ENCODE measurements at places on chromosomes 1 and 21.
A peak's percentile ranks its signal among the peaks of the same experiment; 100 is the strongest.

DNA sequence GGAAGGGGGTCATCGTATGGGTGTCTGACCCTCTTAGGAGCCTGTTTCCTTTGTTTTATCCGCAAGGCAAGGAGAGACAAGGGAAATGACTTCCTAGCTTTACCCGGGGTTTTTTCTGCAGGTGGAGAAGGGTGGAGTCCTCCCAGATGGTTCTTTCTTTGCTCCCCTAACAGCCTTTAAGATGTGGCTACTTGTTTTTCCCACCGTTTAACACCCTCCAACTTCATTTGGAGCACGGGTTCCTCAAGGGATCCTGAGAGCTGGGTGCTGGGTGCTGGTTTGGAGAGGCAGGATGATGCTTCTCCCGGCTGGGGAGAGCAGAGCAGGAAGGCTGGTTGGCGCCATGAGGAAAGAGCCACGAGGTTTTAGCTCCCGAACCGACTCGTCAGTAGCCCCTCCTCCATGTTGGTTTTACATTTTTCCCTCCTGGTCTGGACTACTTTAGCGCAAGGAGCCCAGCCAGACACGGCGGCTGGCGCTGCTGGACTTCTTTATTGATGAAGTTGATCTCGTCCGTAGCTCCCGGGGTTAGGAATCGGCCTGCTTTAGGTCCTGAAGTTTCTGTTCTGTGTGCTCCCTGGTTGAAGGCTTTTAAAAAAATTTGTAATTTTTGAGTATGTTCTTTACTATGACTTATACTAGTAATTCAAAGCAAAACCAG is 1.4 kb downstream of the UCK2 start:
- DNase-seq, result peak; percentile 92

DNA sequence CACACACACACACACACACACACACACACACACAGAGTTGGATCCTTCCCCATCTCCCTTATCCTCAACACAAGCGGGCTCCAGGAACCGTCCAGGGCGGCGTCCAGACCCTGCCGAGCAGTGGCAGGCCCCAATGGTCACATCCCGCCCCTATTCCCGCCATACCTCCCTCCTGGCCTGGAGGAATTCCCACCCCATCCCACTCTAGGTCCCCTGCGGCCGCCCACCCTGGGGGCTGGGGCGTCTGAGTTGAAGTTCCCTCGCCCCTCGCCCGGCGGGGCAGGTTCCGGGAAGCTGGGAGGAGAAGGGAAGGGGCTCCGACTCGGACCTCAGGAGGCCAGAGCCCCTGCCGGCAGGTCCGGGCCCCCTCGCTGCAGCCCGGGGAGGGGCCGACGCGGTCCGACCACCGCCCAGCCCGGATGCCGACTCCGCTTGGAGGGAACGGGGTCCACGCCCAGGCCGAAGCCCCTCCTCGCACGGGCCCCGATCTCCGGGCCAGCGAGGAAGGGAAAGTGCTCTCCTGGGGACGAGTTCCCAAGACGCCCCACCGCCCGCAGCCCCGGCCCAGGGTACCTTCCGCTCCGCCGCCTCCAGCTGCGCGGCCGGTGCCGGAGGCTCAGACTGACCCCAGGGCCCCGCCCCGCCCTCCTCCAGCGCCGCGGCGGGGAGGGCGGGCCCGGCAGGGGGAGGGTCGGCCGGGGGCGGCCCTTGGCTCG is at the start of gene RHOC:
Gene RHOC (minus strand): TSS at position 623 of the 716 bp plus-strand sequence. CDS start 3,328 bp downstream, outside the sequence.
- DNase-seq, result peak; percentile 80

DNA sequence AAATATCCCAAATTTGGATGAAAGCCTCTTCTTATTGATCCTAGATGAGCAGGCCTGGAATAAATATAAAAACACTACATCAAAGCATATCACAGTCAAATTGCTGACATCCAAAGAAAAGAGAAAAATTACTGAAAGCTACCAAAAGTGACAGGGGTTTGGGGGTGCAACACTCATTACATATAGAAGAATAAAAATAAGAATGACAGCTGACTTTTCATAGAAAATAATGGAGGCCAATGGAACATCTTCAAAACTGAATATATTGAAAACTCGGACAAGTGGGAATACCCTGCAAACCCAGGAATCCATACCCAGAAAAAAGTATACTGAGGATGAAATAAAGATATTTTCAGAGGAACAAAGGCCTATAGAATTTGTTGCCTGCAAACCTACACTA is 84.0 kb downstream of the FOXJ3 start:
- DNase-seq, result no peak

DNA sequence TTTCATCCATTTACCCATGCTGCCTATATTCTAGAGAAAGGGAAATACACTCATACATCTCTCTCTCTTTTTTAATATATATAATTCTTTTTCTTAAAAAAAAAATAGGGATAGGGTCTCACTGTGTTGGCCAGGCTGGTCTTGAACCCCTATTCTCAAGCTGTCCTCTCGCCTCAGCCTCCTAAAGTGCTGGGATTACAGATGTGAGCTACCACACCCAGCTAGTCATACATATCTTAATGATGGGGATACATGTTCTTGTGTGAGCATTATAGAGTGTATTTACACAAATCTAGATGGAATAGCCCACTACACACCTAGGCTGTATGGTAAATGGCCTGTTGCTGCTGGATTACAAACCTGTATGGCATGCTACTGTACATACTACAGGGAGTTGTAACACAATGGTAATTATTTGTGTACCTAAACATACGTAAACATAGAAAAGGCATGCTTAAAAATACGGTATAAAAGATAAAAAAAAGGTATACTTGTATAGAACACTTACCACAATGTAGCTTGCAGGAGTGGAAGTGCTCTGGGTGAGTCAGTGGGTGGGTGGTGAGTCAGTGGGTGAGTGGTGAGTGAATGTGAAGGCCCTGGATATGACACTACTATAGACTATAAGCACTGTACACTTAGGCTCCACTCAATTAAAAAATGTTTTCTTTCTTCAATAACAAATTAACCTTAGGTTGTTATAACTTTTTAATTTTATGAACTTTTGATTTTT is 72.9 kb downstream of the IVNS1ABP start:
- DNase-seq, result peak; percentile 92

- peak; percentile 30 for DNase-seq
Measured at GRCh38 chr1:183094351-183094750, 71.1 kb downstream of the LAMC1 start.

- DNase-seq, result no peak
Measured at GRCh38 chr1:30893776-30894507, 14.6 kb downstream of the SDC3 start.

- DNase-seq, result no peak
Measured at GRCh38 chr1:234907940-234908405, 220.7 kb downstream of the TOMM20 start.

GRCh38 chr1:201774983-201775344 is 54.0 kb upstream of the IPO9 start:
- no peak for DNase-seq

- peak; percentile 84 for DNase-seq
Measured at GRCh38 chr1:206898089-206898914, 1.1 kb downstream of the IL24 start.

DNA sequence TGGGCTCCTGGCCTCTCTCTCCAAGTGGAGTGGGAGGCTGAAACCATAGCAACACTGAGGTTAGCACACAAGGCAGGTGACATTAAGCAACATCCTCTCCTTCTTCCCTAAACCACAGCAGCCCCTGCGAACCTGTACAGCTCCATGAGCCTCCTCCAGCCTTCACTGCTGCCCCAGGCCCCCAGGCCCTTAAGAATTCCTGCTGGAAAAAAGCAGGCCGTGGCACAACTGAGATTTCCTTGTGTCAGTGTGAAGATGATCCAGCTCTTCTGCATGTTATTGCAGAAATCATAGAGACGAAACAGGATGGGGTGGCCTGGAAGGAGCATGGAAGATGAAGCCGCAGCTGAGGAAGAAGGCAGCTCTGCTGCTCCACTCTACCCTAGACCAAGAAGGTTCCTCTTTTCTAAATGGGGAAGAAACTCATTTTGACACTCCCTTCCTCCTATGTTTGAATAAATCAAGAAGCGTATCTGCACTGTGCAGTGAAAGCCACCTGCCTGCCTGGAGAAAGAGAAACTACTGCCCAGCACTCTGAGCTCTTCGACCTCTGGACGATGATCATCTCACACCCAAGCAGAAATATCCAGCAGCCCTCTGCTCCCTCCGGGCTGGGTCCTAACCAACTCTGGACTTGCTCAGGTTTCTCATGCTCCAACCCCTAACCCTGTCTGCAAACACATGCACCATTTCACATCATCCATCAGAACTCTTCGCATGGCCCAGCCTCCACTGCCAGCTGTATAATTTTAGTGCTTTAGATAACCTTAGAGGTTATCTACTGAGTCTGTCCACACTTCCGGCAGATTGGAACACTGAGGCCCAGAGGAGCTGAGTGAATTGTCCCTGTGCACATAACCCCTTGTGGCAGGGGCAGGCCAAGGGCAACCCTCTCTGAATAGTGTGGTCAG is 20.7 kb downstream of the SH3BP5L start:
- no peak for DNase-seq

DNA sequence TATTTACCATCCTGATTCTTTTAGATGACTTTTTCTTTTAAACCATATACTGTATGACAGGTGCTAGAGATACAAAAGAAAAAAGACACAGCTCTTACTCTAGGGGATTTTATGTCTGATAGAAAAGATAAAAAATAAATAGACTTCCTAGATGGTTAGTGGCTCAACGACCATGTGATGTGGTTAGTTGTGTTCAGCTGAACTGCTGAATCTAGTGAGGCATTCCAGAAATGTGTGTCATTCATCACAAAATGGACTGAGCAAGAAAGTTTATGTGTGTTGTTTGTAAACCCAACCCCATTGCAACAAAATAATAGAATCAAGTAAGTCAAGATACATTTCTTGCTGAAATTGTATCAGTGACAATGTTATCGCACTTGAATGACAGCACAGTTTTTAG is 205.8 kb upstream of the LYPLAL1 start:
- peak; percentile 69 for DNase-seq

GRCh38 chr1:234670967-234671626 is 61.1 kb upstream of the IRF2BP2 start:
- no peak for DNase-seq

DNA sequence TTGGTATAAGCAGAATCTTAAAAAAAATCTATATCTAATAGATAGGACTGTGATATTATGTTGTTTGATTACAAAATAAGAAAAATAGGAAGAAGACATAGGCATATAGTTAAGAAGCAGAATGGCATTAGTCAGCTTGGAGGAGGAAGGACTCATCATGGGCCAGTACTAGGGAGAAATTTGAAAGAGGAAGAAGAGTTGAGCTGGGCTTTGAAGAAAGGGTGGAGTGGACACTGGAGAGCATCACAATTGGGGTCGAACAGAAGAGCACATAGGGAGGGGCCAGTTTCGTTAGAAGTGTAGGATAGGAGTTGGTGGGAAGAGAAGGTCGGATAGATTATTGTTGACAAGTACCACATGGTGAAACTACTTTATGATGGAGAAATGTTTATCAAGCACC is 129.3 kb downstream of the CACHD1 start:
- peak; percentile 8 for DNase-seq

- no peak for DNase-seq
Measured at GRCh38 chr1:30905403-30905802, 3.2 kb downstream of the SDC3 start.

DNA sequence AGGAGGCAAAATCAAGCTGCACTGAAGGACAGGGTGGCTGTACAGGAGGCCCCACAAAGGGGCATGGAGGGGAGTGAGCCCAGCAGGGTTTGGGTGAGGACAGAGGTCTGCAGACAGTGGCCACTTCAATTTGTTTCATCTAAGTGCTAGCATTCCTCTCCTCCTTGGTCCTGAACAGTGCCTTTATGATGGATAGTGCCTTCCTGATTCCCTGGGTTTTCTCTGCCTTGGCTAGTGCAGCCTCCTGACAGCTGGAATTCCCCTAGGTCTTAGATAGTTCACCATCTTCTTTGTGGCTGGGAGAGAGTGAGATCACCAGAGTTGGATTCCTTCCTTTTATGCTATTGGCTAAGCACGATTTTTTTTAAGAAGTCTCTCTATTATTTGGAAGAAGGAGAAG is 3.8 kb upstream of the HPCAL4 start:
- no peak for DNase-seq

DNA sequence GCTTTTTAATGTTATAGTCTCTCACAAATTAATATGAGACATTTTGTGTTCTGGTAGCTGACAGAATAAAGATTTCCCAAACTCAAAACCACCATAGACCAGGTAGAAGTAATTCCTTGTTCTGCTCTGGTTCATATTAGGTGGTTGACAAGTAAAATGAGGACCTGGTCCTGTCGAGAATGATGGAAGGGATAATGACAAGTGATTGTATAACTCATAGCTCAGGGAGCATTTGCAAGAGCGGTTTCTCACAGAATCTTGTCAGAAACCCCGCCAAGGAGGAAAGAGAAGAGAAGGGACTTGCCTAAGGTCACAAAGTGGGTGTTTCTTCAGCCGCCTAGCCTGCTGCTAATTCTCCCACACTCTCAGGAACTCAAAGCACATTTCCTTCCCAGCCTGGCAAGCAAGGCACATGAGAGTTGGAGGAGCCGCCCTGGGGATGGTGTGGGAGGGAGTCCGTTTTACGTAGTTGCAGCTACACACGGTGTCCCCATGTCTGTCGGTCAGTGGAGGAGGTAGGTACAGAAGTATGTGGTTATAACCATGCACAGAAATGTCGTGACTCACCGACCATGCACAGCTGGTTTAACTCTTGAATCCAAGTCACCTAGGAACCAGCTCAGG is 46.5 kb downstream of the SAMD13 start:
- peak; percentile 22 for DNase-seq

GRCh38 chr21:44905728-44906090 is 15.0 kb downstream of the ITGB2 start:
- no peak for DNase-seq

- DNase-seq, result no peak
Measured at GRCh38 chr1:158259117-158259516, 4.9 kb downstream of the CD1A start.

DNA sequence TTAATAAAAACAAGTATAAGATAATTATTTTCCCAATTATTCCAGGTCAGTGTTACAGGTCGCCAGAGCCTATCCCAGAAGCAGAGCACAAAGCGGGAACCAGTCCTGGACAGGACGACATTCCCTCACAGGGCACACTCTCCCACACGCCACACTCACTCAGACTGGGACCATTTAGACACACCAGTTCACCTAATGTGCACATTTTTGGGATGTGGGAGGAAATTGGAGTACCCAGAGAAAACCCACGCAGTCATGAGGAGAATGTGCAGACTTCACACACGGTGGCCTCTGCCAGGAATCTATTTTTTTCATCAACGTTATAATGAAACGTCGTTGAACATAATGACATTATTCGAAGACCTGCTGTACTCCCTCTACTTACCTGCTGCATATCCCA is 20.5 kb upstream of the NRDC start:
- no peak for DNase-seq

- no peak for DNase-seq
Measured at GRCh38 chr1:107659961-107660360, 305.0 kb downstream of the VAV3 start.
